ENCODE measurements at places on chromosomes 6 and 20.

GRCh38 chr20:2919518-2920245 is 46.4 kb downstream of the PTPRA start:
- no peak for DNase-seq

GRCh38 chr6:11473008-11473740 is 64.4 kb upstream of the TMEM170B start:
- no peak for DNase-seq

- DNase-seq, result no peak
Measured at GRCh38 chr6:84657486-84657885, 106.9 kb downstream of the TBX18 start.

DNA sequence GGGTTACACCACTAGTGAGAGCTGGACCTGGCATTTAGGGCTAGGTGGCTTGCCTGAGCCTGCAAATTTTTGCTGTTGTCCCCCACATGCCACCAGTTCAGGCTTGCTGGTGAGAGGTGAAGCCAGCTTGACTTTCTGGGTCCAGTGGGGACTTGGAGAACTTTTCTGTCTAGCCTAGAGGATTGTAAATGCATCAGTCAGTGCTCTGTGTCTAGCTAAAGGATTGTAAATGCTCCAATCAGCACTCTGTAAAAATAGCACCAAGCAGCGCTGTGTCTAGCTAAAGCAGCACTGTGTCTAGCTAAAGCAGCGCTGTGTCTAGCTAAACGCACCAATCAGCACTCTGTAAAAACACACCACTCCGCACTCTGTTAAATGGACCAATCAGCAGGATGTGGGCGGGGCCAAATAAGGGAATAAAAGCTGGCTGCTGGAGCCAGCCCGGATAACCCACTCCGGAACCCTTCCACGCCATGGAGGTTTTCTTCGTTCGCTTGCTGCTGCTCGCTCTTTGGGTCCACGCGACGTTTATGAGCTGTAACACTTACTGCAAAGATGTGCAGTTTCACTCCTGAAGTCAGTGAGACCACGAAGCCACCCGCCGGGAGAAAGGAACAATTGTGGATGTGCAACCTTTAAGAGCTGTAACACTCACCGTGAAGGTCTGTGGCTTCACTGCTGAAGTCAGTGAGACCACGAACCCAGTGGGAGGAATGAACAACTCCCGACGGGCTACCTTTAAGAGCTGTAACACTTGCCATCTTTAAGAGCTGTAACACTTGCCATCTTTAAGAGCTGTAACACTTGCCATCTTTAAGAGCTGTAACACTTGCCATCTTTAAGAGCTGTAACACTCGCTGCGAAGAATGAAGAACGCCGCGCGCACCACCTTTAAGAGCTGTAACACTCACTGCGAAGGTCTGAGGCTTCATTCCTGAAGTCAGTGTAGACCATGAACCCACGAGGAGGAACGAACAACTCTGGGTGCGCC is 27.3 kb downstream of the GMPR start:
- DNase-seq, result no peak

DNA sequence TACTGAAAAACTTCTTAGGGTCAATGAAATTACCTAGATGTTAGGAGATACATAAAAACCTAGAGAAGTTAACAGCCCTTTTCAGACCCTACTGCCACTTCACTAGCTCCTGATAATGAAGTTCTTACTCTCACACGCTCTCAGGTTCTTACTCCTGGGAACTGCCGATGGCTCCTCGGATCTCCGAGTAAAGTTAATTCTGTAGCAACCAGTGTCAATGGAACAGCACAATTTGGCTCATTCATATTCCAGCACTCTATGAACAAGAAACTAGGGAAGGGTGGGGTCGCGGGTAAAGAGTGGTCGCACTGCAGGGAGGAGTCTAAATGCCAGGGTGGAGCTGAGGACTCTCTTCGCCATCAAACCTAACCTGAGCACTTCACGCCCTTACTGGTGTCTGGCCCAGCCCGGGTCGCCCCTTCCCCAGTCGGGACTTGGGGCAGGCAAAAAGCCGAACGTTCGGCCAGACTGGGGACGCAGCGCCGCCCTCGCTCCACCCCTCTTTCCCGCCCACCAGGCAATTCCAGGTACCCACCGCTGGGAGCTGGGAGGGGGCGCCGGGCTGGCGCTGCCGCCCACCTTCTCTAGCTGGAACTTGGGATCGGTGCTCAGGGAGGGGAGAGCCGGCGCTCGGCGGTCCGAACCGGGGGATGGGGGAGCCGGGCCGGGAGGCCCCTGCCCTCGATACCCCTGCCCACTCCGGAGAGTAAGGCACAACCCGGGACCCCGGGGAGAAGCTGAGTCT is 744 bp downstream of the RAB23 start:
- no peak for DNase-seq
